CD4-positive, alpha-beta T cell treated with Interleukin-17A for 4 hours (primary cell): ENCODE measurements at places on chromosomes 4 and X.
A peak's percentile ranks its signal among the peaks of the same experiment; 100 is the strongest.

- DNase-seq: no peak
Measured at GRCh38 chr4:82428526-82428968, 1.7 kb downstream of the HNRNPDL start.

DNA sequence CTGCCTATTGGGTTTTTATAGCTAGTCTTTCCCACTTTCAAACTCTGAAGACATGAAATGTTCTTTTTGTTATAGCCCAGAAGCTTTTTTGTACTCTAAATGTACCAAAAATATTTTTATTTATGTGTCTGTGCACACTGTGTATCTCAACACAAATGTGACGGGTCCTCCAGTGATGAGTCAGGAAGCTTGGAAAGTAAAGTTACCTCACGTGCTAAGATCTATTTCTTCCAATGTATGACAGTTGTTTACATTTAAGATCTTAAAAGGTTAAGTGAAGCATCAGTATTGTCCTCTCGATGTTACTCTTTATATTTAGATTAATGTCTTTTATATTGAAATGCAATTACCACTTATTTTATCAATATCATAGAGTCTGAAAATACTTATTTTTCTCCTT is 29.1 kb upstream of the PRSS12 start:
- DNase-seq: no peak

DNA sequence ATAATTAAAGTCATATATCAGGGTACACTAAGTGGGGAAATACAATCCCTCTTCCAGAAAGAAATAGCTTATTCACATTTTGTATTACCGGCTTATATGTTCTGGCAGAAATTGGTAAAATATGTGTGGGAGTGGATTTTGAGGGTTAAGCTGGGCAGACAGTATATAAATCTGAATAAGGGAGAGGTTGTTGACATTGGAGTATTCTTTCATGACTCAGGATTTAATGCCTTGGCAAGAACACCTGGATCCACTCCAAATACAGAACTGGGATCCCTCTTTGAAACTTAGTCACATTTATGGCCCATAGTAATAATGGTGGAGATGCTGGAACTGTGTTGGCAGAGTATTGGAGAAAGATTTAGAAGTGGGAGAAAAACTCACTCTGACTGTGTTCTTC is 54.3 kb upstream of the TET2 start:
- no peak for DNase-seq

- DNase-seq: peak; percentile 51
Measured at GRCh38 chr4:42750091-42750490, 93.2 kb upstream of the ATP8A1 start.

DNA sequence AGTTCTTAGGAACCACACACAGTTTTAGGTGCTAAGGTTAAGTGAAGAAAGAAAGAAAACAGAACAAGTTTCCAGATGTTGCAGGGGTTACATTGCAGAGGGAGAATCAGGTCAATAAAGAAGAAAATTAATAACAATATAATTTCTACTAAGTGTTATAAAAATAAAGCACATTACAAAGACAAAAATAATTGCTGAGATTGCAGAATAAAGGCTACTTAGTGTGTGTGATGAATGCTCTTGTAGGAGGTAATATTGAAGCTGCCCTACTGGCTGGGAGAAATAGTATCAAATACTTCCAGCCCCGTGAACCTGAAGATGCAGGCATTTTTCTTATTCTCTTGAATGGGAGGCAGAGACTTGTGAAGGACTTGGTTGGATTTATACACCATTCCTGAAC is 33.2 kb upstream of the FAM9A start:
- no peak for DNase-seq

GRCh38 chrX:43808231-43808630 is 74.0 kb downstream of the MAOB start:
- no peak for DNase-seq

- DNase-seq: no peak
Measured at GRCh38 chrX:109813236-109813635, 80.2 kb upstream of the ACSL4 start.

DNA sequence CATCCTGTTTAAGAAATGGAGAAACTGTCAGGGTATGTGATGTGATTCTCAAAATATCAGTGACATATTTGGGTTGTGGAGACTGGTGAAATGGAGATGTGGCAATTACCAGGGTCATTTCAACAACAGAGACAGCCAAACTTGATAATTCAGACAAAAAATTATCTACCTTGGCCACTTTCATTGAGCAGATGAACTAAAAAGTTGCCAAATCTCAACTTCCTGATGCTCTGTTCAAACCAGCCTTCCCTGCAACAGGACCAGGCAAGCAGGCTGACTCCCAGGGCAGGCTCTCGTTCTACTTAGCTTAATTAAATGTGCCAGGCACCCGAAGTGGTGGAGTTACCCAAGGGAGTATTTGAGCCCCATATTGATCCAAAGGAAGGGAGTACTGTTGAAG is 199.6 kb downstream of the AFF2 start:
- DNase-seq: no peak

DNA sequence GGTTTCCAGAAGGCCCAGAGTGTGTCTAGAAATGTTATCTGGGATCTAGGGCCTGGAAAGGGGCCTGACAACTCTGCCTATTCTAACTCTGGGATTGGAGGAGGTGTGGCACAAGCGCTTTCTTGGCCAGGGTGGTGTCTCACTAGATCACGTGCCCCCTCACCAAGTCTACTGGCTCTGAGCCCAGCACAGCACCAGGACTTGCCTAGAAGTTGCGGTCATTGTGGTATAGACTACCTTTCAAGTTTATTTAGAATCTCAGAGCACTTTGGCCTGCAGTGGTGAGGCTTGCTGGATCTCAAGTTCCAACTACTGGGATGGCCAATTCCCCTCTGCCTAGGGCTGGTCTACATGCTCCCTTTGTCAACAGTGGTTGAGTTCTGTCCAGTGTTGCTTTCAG is 223.3 kb upstream of the MAGEB2 start:
- DNase-seq: no peak

- DNase-seq: no peak
Measured at GRCh38 chr4:31968842-31969241, 1248.7 kb downstream of the PCDH7 start.

GRCh38 chr4:34191443-34191842 is 2052.9 kb downstream of the ARAP2 start:
- DNase-seq: no peak

GRCh38 chr4:97560009-97560408 is 583.3 kb downstream of the STPG2 start:
- DNase-seq: no peak

DNA sequence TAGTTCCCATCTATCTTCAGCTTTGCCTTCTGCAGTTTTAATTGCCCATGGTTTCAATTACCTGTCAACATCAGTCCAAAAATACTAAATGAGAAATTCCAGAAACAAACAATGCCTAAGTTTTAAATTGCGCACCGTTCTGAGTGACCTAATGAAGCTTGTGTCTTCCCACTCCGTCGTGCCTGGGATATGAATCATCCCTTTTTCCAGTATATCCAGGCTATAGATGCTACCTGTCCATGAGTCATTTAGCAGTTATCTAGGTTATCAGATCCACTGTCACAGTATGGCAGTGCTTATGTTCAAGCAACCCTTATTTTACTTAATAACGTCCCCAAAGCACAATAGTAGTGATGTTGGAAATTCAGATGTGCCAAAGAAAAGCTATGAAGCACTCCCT is 363.6 kb upstream of the FAM241A start:
- no peak for DNase-seq

DNA sequence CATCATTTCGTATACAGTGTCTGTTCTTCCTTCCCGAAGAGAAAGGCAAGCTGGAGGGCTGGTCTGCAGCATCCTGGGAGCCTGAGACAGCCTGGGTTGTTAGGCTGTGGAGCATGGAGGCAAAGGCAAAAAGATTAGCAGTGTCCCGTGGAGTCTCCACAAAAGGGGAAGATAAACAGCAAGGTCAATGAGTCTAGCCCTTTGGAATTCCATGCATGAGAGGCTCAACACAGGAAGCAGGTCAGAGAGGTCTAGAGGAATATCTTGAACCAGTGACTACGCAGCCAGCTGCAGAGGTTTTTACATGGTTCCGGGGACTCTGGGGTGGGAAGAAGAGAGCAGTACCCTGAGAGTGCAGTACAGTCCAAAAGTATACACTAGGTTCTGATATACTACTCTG is 12.2 kb upstream of the MCF2 start:
- no peak for DNase-seq

DNA sequence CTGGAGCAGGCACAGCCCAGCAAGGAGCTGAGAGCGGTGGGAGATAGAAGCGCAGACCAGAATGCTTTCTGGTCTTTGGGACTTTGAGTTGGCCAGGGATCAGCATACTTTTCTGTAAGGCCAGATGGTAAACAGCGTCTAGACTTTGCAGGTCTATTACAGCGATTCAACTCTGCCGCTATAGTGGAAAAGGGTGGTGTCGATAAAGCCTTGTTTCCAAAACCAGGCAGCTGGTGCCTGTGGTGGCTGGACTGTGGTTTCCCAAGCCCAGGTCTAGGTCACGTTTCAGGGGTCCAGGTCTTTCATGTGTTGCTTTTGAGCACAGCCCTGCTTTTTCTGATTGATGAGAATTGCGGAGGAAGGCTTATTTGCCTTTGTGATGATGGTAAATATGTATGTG is 40.1 kb downstream of the HTT-AS start:
- no peak for DNase-seq

DNA sequence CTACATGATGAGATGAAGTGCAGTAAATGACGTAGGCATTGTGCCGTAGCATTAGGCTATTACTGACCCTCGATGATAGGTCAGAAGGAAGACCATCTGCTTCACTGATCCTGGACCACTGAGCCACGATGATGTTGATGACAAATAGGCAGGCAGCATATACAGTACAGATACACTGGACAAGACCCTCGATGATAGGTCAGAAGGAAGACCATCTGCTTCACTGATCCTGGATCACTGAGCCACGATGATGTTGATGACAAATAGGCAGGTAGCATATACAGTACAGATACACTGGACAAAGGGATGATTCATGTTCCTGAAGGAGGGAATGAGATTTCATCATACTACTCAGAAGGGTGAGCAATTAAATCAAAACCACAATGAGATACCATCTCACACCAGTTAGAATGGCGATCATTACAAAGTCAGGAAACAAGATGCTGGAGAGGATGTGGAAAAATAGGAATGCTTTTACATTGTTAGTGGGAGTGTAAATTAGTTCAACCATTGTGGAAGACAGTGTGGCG is 50.9 kb downstream of the BEND4 start:
- DNase-seq: no peak

GRCh38 chrX:135512508-135513129 is 7.8 kb upstream of the INTS6L start:
- no peak for DNase-seq

GRCh38 chrX:114964374-114964773 is 53.0 kb downstream of the IL13RA2 start:
- DNase-seq: no peak

- no peak for DNase-seq
Measured at GRCh38 chrX:139518475-139518874, 12.1 kb upstream of the F9 start.

GRCh38 chr4:151917145-151917734 is 156.4 kb upstream of the GATB start:
- DNase-seq: no peak

DNA sequence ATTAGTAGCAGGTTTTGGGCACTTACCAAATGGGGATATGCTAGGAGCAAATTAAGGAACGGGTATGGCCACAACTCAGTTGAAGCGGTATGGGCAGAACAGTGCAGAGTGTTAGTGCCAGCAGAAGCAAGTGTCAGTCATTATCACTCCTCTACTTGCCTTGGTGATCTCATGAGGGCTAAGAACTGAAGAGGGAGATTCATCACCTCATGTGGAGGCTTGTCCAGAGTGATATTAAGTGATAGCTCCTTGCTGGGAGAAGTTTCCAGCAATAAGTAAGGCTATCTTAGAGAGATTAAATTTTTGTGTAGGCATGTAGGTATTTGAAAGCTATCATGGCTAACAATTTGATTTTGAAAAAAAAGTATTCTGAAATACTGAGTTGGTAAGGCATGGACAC is 615.4 kb upstream of the SMIM31 start:
- no peak for DNase-seq

GRCh38 chr4:170030121-170030520 is 3.9 kb upstream of the MFAP3L start:
- no peak for DNase-seq

DNA sequence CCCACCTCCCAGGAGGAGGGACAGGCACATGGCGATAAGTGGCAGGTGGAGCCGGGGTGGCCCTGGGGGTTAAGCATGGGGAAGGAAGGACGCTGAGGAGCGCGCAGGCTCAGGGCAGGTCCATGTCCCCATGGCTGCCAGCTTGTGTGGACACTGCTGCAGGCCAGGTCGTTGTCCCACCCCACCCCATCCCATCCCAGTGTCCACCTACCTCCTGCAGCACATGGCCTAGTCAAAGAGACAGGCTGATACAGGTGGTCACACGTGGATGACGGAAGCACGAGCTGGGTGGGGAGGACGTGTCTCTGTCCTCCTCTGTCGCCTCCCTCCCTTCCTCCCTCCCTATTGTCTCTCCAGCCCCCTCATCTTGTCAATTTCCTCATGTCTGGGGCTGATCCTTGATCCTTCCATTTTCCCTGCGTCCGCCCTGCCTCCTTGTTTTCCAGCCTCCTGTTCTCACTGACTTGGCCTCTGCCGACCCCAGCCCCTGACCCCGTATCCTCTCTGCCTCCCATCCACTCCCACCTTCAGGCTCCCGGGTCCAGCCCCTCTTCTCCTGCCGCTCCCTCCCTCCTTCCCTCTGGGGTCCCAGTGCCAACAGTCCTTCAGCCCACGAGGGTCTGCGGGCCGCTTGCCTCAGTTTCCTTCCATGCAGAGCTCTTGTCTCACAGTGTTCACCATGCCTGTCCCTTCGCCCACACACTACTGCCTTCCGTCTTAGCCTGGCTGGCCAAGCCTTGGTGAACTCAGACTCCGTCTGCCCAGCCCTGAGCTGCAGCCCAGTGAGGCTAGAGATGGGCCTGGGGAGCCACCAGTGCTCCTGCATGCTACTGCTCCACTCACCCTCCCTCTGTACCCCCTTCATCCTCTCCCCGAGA is 15.5 kb upstream of the ADD1 start:
- no peak for DNase-seq

DNA sequence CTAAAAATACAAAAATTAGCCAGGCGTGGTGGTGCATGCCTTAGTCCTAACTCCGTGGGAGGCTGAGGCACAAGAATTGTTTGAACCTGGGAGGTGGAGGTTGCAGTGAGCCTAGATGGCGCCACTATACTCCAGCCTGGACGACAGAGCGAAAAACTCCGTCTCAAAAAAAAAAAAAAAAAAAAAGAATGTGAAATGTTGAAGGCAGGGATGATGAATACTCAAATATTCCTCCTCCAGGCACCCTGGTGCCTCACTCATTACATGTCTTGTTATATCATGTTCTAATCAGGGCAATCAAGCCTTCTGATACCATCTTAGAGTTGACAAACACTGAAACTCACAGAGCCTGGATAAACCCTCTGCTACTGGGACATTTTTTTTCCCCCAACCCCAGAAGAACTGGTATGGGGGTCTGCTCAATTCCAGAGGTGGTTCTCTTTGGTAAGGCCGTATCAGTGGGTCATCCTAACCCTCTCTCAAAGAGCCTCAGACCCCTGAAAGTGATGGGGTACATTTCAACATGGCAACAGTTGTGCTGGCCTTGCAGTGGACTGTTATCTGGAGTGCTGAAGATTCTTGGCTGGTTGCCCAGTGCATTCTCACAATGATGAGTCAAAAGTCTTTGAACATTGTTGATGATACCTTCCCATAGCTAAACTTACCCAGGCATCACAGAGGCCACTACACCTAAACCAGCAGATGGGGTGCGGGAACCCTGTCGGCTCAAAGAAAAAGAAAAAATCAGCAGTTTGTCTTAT is 2.4 kb upstream of the SH3KBP1 start:
- peak; percentile 67 for DNase-seq
